ENCODE measurements at places on chromosomes 6 and 20. TPM values are rescaled to one million over a fixed set of nuclear protein-coding genes. Genes with fewer than 3 reads are reported as not detected.
A peak's percentile ranks its signal among the peaks of the same experiment; 100 is the strongest.

GRCh38 chr6:11143394-11144371 is 32.2 kb upstream of the ERVFRD-1 start:
- peak; percentile 91 for DNase-seq

- no peak for DNase-seq
Observed at GRCh38 chr6:52307900-52308372, 23.4 kb upstream of the MCM3 start.

DNA sequence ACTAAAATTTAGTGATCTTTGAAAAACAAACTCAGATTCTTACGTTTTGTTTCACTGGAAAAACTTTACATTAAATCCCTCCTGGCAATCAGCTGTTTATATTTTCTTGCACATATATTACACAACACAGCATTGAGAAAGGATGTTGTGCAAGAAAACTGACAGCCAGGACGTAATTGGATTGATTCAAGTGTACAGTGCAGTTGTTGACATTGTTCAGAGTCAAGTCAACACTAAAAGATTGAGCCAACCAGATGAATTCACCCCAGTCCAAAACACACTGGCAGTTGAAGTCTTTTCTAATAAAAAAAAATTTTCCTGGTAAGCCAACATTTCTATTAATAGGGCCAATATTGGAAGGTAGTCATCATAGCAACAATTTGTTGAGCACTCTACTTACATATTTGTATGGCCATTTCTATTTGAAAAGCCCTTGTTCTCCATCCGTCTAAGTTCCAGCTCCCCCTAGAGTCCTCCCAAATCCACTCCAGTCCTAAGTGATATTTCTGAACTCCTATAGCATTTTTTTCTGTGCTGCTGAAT is 20.9 kb upstream of the VNN1 start:
- peak; percentile 2 for DNase-seq

- no peak for DNase-seq
Observed at GRCh38 chr6:130670142-130670541, 157.1 kb upstream of the SMLR1 start.

DNA sequence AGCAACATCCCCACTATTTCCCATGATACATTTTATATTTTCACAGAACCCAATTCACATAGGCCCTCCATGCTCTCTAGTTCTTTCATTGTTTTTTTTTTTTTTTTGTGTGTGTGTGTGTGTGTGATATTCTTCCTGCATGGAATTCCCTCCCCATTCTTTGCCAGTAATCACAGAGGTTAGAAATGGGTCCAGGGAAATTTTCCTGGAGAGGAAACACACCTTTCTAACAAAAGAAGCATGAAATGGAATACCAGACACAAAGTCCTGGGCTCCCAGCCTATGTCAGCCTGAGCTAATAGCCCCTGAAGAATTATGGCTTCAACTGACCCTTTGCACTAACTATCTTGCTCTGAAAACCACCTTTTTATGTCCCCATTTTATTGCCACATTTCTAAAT is 194.2 kb upstream of the NT5E start:
- no peak for DNase-seq

DNA sequence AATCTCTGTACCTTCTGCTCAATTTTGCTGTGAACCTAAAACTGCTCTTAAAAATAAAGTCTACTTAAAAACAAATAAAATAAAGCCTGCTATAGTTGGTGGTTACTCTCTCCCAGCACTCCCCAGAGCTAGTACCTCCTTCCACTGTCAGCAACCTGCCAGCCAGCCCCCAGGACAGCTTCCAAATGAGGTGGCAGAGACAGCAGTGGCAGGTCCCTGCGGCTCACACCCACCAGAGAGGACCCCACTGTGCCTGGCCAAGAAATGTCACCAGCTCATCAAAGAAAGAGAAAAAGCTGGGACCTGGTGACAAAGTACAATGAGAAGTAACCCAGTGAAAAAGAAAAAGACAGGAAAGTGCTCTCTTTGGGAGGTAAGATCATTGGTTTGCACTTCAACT is 15.2 kb downstream of the APMAP start:
- DNase-seq, result no peak

GRCh38 chr6:106360410-106360988 is at the start of gene CRYBG1:
Gene CRYBG1, plus strand, starts transcription at chr6:106360717. Its CDS starts 192 bp downstream, at chr6:106360909.
- no peak for DNase-seq

GRCh38 chr6:39362487-39362865 is 40.0 kb upstream of the KCNK16 start:
- peak; percentile 35 for DNase-seq

GRCh38 chr6:43796903-43797890 is 27.2 kb downstream of the VEGFA start:
- no peak for DNase-seq

- no peak for DNase-seq
Observed at GRCh38 chr6:95408111-95408510, 169.2 kb upstream of the MANEA start.

GRCh38 chr6:100484474-100484873 is 19.8 kb upstream of the SIM1 start:
- no peak for DNase-seq

DNA sequence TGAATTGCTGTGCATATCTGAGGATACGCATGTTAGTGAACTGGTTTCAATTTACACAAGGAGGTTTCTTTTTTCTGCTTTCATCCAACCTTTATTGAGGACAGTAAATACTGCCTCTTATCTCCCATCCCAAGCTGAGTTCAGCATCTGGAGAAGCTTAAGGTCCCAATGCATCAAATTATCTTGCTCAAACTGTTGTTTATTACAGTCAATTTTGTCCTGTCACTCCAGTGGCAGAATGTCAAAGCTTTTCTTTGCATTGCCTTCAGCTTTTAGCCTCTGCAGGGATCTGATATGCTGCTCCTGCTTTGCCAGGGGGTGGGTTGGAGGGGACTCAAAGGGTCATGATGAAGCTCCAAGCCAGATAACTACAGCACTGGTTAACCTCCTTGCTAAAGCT is 435.4 kb upstream of the SOX4 start:
- DNase-seq, result no peak

- DNase-seq, result no peak
Observed at GRCh38 chr6:126618639-126619343, 278.9 kb downstream of the CENPW start.

- no peak for DNase-seq
Observed at GRCh38 chr6:152981219-152981618, 1.6 kb downstream of the FBXO5 start.

DNA sequence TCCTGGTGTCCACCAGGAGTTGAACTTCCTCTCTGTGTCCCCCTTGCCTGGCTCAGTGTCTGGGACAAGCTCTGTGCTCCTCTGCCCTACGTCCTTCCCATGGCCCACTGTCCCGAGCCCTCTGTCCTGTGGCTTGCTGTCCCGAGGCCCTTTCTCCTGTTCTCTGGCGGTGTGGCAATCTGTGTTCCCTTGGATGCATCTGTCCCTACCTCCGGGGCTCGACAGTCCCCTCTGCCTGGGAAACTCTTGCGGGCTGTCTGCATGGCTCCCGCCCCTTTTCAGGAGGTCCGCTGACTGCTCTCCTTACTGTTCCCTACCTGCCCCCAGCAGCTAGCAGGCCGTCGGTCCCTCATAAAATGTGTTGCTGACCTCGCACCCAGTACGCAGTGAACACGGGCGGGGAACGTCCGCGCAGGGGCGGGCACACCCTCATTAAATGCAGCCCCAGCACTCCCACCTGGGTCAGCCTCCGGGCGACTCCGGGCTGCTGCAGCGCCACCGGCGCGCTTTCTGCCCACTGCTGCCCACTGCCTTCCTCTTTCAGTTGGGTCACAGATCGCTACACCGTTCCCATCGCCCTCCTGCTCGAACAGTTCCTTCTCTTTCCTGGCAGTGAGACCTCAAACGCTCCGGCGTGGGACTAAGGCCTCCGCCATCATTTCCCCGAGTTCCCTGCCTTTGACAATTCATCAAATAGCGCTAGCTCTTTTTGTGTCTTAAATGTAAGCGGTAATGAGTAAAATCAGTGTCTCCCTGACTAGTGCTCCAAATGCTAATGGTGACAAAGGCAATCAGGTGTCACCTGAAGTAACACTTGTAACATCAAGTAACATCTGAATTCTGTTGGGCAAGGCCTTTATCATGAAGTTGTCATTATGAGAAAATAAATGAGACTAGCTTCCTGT is 60.5 kb downstream of the RSPH3 start:
- DNase-seq, result no peak

GRCh38 chr6:44514085-44514484 is 126.6 kb downstream of the CDC5L start:
- no peak for DNase-seq

DNA sequence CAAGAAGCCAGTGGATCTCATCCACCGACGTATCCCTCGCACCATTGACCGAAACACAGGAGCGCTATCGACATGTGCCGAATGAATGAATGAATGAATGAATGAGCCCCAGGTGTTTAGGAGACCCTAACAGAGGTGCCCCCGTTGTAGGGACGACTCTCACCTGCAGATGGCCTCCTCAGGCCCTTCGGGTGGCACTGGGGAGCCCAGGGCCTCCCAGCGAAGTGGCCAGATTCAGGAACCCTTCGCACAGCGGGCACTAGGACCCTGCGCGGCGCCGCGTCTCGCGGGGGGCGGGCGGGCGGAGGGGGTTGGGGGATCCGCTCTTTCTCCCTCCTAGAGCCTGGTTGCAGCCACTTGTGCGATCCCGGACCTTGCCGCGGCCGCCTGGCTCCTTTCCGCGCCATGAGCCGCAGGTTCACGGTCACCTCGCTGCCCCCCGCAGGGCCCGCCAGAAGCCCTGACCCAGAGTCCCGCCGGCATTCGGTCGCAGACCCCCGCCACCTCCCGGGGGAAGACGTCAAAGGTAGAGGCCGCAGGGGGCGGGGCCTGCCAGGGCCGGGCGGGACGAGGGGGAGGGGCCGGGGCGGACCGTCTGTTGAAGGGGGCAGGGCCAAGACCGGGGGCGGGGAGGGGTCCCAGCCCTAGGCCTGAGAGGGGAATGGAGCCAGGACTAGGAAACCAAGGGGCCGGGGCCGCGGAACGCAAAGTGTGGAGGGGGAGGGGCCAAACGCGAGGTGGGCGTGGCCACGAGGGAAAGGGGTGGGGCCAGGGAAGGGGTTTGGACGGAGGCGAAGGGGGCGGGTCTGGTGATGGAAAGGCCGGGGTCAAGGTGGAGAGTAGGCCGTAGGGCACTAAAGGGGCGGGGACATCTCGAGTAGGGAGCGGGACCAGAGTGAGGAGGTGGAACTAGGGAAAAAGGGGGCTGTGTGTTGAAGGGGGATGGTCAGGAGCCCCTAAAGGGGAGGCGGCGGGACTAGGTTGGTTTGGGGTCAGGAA is 7.4 kb upstream of the SLC12A5 start:
- DNase-seq, result peak; percentile 60

GRCh38 chr20:42161228-42161829 is 543.2 kb upstream of the CHD6 start:
- no peak for DNase-seq

GRCh38 chr6:53979468-53980067 is 131.7 kb upstream of the MLIP start:
- DNase-seq, result peak; percentile 38

- no peak for DNase-seq
Observed at GRCh38 chr6:156719720-156720563, 57.2 kb upstream of the ARID1B start.

GRCh38 chr6:15254070-15254975 is 8.5 kb downstream of the JARID2 start:
- DNase-seq, result no peak

GRCh38 chr6:128280960-128281359 is 239.4 kb downstream of the PTPRK start:
- no peak for DNase-seq

GRCh38 chr20:33728463-33728862 is 3.3 kb upstream of the ZNF341 start:
- no peak for DNase-seq

GRCh38 chr6:166814390-166814789 is 142.0 kb downstream of the RNASET2 start:
- no peak for DNase-seq

DNA sequence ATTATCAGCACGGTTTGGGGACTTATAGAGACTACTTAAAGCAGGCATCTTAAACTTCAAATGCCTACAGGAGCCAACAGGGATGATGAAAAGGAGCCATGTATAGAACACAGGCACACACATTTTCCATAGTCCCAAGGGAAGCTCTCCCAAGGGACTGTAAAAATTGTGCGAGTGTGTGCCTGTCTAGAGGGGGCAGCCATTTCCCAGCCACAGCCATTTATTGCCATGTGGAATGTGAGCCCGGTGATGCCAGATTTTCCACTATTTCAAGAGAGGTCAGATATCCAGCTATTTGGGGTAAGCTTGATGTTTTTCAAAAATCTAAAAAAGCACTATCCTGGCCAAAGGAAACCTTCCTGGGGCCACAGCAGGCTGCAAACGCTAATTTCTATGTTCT is 24.1 kb upstream of the RALY start:
- no peak for DNase-seq

DNA sequence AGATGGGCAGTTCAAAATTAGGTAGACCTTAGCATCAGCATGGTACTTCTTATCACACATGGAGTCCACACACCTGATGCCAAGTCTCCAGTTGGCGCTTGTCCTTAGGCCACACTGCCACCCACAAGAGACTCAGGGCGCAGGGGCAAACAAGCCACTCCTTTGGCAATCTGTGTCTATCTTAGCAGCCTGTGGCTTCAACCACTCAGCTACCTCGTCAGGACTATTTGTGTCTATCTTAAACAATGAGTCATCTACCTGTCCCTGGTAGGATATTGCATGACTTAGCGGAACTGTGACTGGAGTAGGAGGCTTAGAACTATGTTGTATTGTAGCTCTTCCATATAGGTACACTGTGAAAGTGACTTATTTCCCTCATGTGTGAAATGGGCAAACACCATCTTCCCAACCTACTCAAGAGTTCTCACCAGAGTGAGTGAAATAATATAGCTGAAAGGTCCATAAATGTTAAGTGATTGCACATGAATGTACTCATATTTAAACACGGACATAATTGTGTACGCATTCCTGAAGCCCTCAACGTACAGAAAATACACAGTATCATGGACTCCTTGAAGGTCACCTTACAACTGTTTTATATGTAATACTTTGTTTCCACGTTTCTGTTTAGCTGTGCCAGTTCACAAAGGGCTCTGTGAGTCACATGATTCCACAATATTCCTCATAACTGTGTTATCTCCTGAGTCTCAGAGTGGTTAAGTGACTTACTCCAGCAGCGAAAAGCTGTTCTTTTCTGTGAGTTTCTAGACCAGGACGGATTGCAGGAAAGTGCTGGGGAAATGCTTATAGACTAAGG is 1.6 kb downstream of the TRIM27 start:
- DNase-seq, result peak; percentile 71

The TTK gene
- 48.7 TPM for total RNA-seq

The BEND6 gene
- 7.7 TPM for total RNA-seq

The NKX2-2 gene
- 0.13 TPM for total RNA-seq

The SIRPD gene
- total RNA-seq, result not detected

The SPDEF gene
- total RNA-seq, result 0.07 TPM

The TMEM151B gene
- total RNA-seq, result not detected

The GMNN gene
- total RNA-seq, result 78.2 TPM

The TFAP2D gene
- not detected for total RNA-seq

The MYB gene
- total RNA-seq, result 0.40 TPM

The BCAS4 gene
- 24.6 TPM for total RNA-seq

The SCRT2 gene
- not detected for total RNA-seq

The TOX2 gene
- 3.5 TPM for total RNA-seq

The SPATA25 gene
- 0.34 TPM for total RNA-seq

The CLPSL2 gene
- total RNA-seq, result not detected

The SIRPB2 gene
- total RNA-seq, result not detected

The RIN2 gene
- 65.7 TPM for total RNA-seq

The CFB gene
- not detected for total RNA-seq

The CST3 gene
- total RNA-seq, result 193 TPM

The TSBP1 gene
- not detected for total RNA-seq

The PKIB gene
- 0.23 TPM for total RNA-seq

Measured in HT1080 (cell line).